ENCODE measurements at places on chromosomes 16 and 17. TPM values are rescaled to one million over a fixed set of nuclear protein-coding genes. Genes with fewer than 3 reads are reported as not detected.

The KRT24 gene
- not detected for total RNA-seq

The VTN gene
- total RNA-seq, result 0.60 TPM

The FBXL19 gene
- 3.7 TPM for total RNA-seq

The OTOA gene
- not detected for total RNA-seq

The HOXB1 gene
- total RNA-seq, result not detected

DNA sequence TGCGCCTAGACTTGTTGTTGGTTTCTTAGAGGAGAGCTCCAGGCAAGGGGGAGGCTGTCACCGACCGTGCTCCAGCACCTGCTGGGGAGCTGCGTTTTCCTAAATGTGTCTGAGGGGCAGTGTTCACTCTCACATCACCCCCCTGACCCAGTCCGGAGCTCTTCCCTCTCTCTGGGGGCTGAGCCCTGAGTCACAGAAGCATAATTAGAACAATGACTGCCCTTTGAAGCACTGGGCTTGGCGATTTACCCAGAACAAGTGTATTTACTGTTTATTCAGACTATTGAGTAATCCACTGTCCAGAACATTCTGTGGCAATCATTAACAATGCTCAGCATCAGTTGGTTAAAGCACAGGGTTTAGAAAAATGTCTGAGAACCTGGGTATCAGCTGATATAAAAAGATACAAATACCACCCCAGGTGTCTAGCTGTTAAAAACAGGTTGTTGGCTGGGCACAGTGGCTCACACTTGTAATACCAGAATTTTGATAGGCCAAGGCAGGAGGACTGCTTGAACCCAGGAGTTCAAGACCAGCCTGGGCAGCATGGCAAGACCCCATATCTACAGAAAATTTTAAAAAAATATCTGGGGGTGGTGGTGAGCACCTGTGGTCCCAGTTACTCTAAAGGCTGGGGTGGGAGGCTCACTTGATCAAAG, 8.1 kb downstream of the CES4A start:
- peak; percentile 36 for DNase-seq

DNA sequence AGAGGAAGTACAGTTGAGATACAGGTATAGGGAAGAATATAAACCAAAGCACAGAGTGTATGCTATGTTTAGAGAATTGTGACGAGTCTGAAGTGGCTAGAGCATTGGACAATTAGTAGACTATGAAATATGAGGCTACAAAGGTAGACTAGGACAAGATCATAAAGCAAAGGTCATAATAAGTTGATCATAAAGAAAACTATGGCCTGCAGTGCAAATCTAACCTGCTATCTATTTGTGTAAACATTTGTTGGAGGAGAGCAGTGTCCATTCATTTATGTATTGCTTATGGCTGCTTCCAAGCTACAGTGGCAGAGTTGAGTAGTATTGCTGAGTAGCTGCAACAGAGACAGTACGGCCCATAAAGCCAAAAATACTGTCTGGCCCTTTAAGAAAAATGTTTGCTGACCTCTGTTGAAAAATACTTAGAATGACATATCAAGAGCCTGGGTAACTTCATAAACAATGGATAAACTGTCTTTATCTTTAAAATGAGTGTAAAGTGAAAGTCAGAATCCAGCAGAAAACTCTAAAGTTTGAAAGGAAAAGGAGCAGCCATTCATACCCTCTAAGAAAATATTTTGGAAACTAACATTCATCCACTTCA, 14.5 kb upstream of the OR1E2 start:
- DNase-seq, result no peak

DNA sequence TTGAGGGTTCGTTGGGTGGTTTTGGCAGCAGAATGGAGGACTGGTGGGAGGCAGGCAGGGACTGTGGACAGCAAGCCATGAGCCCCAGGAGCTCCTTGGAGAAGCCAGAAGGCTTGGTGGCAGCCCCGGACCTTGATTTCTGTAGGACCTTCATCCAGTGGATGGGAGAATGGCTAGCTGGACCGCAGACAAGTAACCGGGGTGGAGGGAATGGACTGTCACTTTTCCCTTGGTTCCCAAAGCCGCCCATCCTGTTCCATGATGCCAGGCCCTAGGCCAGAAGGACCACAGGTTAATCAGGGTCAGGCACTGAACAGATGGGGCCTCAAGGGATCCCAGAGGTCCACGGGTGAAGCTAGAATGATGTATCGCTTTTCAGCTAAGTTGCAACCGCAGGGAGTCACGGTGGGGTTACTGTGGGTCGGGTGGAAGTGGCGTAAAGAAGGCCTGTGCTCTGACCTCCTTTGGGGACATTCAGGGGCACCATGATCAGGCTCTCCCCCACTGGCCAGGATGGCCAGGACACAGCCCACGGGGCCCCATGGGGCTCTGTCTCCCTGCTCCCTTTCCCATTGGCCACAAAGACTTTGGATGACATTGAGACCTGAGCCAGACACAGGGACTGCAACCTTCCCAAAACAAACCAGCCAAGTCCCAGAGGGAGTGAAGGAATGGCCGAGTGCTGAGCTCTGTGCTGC, 66.9 kb upstream of the MRTFB start:
- no peak for DNase-seq

GRCh38 chr17:55690105-55690508, 32.6 kb downstream of the TMEM100 start:
- DNase-seq, result no peak

GRCh38 chr17:74250324-74250995, 23.6 kb upstream of the DNAI2 start:
- DNase-seq, result no peak

DNA sequence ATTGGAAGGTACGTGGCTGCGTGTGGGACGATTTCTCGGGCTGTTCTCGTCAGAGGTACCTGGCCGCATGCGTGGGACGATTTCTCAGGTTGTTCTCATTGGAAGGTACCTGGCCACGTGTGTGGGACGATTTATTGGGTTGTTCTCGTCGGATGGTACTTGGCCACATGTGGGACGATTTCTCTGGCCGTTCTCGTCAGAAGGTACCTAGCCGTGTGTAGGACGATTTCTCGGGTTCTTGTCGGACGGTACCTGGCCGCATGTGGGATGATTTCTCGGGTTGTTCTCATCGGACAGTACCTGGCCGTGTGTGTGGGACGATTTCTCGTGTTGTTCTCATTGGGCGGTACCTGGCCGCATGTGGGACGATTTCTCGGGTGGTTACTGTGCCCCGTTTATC, 50.1 kb upstream of the GNG13 start:
- DNase-seq, result no peak

- DNase-seq, result no peak
Observed at GRCh38 chr16:2813771-2814221, 3.2 kb upstream of the PRSS21 start.

GRCh38 chr16:63945806-63946205, 1176.1 kb downstream of the CDH11 start:
- no peak for DNase-seq

GRCh38 chr16:54657058-54657708, 273.5 kb upstream of the IRX5 start:
- DNase-seq, result peak; percentile 92

- DNase-seq, result no peak
Observed at GRCh38 chr17:72578817-72579470, 458.1 kb downstream of the SOX9 start.

DNA sequence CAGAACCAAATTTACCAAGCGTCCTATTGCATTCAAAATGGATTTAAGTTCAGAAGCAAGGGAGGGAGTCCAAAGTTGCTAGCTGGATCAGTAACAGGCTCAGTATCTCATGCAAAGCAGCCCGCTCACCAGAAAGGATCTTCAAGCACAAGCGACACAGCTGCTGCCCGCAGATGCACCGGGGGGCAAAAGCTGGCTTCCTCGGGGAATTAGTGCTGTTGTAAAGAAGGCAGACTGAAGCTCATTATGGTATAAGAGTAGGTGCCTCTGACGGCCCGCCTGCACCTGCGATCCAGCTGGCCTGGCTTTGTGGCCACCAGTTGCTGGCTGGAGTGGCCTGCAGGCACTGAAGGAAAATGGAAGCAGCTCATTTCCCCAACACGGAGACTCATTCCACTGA, 128.4 kb upstream of the RCVRN start:
- peak; percentile 72 for DNase-seq

GRCh38 chr17:79607940-79608623, 2.8 kb downstream of the RBFOX3 start:
- DNase-seq, result peak; percentile 21

DNA sequence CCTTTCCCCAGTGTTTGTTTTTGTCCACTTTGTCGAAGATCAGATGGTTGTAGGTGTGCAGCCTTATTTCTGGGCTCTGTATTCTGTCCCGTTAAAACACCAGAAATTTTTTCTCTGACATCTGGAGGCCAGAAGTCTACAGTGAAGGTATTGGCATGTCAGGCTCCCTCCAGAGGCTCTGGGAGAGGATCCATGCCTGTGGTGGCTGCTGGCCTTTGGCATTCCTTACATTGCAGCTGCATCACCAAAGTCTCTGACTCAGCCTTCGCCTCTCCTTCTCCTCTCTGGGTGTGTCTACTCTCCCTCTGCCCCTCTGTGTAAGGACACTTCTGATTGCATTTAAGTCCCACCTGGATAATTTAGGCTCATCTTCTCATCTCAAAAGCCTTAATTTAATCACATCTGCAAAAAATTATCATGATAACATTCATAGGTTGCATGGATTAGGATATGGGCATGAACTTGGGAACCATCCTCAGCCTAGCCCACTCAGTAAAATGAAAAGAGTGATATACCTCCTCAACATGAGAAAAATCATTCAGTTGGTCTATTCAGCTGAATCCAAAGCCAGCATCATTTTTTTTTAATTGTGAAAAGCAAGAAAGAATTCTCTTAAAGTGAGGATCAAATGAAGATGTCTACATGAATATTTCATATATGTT, 78.0 kb downstream of the MAP2K6 start:
- DNase-seq, result peak; percentile 86

DNA sequence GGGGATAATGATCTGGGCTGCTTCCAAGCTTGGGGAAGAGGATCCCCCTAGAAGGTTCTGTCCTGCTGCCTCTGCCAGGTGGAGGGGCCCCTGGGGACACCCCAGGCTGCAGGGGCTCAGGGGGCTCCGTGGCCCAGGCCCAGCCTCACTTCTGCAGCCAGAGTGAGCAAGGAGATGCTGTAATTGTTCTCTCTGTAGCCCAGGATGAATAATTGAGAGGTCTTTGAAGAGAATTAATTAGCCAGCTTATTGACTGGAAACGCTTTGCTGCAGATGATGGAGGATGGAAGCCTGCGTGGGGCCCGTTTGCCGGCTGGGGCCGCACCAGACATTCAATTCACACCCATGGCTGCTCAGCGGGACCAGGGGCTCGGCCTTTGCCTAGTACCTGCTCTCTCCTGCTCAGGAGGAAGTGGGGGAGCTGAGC, 38.5 kb downstream of the TMEM235 start:
- DNase-seq, result no peak

DNA sequence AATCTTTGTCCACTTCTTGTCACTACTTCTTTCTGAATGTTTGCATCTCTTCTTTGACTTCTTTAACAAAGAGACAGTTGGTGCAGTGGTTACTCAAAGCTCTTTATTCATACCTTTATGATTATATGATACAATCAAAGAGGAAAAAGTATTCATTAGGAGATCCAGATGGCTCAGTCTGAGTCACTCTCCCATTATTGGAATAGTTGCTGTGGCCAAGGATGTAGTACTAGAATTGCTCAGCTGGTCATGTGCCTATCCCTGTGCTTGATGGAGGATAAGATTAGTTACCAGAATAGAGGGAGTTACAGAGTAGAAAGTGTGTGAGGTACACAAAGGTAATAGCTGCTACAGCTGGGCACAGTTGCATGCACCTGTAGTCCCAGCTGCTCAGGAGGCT, 18.3 kb downstream of the BCAS3 start:
- no peak for DNase-seq

GRCh38 chr16:82241469-82242052, 71.5 kb upstream of the MPHOSPH6 start:
- DNase-seq, result no peak

GRCh38 chr17:83014940-83015910, 64.2 kb upstream of the METRNL start:
- no peak for DNase-seq
